ENCODE measurements at places on chromosomes 6 and 20.

GRCh38 chr6:135075018-135075417 is 20.4 kb upstream of the HBS1L start:
- no peak for DNase-seq

DNA sequence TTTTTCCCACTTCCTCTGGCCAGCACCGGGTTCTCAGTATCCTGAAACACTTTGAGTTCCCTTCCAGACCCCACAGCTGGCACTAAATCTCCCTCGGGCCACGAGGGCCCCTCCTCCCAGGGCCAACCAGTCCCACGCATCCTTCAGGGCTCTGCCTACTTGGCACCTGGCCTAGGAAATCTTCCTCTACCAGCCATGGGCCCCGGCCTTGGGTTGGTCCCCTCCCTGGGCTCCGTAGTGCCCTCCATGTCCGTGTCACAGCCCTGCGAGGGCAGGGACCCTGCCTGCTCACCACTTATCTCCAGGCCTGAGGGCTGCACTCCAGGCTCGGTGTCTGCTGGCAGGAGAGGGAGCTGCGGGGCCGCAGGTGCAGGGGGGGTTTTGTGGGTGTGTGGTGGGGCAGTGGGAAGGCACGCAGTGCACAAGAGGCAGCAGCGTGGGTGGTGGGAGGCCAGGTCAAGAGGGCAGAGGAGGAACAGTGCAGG is 48.8 kb upstream of the CDH22 start:
- no peak for DNase-seq

DNA sequence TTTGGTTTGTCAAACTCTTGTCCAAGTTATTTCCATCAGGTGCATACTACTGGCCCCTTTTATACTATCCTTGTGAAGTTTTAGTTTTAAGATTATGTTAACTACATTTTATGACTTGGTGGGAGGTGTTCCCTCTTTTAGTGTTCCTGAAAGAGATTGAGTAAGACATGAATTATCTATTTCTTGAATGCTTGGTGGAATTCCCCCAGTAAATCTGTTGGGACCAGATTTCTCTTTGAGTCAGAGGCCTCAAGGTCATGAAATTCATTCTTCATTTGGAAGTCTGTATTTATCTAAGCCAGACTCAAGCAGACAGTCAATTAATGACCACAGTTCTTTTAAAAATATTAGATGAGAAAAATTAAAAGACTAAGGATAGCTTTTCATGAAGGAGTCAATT is 81.3 kb downstream of the MOXD1 start:
- DNase-seq = peak; percentile 66

DNA sequence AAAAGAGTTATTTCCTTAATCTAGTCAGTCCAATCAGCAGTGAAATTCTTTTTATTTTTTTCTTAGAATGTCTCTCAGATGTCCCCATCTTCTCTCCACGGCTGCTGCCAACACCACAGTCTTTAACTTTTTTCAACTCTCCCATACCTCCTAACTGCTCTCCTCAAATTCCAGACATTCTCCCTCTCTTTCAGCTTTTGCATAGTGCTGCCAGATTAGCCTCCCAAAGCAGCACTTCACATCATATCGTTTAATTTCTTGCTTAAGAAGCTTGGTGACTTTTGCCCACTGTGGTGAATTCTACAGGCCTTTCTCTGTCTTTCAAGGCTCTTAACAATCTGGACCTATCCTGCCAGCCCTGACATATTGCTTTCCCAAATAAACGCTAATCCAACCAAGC is 233.4 kb downstream of the UST start:
- DNase-seq = no peak

- DNase-seq = no peak
These were observed 332.6 kb downstream of the ADGRB3 start for GRCh38 chr6:68967549-68968300.

GRCh38 chr6:17714879-17715851 is 8.4 kb upstream of the NUP153 start:
- peak; percentile 77 for DNase-seq

DNA sequence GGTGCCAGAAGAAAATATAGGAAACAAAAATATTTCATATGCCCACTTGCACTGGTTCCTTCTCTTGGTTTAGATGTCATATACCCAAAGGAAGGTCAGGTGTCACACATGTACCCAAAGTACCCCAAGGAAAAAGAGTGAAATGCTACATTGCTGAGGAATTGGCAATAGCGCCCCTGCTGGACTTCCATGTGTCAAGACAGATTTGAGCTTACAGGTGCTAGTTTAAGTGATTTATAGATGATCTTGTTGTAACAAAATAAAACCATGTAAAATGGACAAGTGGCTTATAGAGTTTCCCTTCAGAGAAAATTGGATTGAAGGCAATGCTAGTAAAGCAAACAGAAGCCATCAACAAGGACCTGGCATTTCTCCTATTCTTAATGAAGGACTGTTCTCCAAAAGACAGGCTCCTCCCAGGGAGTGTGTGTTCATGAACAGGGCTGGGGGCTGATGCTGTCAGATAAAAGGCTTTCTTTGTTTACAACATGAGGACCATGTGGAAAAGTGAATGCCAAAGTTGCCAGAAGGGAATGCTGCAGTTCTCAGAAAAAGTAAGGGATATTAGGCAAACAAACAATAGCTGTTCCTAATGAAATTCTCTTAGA is 64.3 kb upstream of the PAK5 start:
- no peak for DNase-seq

- DNase-seq = no peak
These were observed 126.3 kb downstream of the TOX2 start for GRCh38 chr20:44041001-44041400.

DNA sequence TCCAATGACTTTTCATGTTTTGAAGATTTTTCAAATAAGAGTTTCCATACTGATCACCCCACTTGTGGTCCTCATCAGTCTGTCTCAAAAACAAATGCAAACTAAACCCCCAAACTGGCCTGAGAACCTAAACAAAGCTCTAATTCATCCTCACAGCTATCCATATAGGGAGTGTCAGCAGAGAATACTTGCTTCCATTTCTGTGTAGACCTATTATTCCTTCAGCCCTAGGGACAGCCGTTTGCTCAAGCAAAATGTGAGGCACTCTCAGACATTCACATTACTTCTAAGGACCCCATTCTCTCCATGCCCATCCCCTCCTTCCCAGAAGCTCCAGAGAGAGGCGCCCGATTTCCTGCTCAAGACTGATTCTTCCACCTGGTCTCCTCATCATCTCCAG is 24.6 kb downstream of the DNAAF9 start:
- DNase-seq = no peak

DNA sequence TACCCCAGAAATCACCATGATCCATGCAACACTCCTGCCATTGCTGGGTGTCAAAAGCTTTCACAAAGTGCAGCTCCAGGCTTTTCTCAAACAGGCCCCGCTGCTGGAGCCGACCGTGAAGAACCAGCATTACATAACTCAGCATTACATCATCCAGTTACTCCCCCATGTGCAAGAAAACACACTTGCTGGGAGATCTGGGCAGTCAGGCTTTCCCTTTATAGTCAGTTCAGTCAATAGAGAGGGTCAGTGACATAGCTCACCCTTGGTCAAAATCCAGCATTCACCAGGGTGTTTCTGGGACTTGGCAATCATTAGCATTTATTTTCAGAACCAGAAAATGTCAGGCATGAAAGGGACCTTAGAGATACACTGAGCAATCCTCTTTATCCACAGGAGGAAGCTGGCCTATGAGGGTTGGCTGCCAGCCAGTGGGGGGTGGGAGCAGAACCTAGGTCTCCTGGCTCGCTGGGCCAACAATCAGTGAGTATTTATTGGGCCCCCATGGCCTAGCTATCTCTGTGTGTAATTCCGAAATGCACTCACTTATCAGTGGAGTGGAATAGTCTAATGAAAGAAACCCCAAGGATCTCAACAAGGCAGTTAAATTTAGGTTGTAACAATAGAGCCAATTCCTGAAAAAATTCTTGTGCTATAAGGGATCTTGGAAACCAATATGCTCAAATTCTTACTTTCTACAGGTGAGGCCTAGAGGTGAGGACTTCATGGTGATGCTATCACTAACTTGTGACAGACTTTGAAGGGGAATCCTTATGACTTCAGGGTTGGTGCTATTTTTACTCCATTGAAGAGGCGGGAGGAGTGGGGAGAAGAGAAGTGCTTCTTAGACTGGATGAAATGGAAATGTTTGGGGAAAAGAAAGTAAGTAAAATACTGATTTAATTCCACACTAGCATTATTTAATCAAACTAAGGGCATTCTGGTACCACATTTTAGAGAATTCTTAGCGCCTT is 54.6 kb downstream of the LYRM4 start:
- DNase-seq = no peak

- no peak for DNase-seq
These were observed 5.6 kb downstream of the RPP21 start for GRCh38 chr6:30350524-30350923.

GRCh38 chr20:40276301-40276700 is 412.7 kb downstream of the MAFB start:
- DNase-seq = no peak

DNA sequence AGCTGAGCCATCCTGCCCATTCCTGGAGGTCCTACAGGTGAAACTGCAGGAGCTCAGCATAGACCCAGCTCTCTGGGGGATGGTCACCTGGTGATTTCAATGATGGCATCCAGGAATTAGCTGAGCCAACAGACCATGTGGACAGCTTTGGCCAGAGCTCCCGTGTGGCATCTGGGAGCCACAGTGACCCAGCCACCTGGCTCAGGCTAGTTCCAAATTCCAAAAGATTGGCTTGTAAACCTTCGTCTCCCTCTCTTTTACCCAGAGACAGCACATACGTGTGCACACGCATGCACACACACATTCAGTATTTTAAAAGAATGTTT is 44.0 kb downstream of the SIRPA start:
- no peak for DNase-seq

DNA sequence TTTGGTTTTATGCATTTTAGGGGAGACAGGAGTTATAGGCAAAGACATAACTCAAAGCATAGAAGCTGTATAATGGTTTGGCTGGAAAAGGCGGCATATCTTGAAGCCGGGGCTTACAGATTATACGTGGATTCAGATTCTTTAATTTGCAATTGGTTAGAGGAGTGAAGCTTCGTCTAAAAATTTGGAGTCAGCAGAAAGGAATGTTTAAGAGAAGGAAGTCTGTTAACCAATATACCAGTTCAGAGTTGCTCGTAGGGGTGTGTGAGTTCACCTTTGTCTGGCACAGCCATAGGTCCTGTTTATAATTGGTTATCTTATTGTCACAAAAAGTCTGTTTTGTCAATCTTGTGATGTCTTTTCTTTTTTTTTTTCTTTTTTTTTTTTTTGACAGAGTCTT is 8.9 kb downstream of the ARHGAP40 start:
- DNase-seq = no peak

- no peak for DNase-seq
These were observed at the start of gene HLA-DQB1 for GRCh38 chr6:32666420-32667300. HLA-DQB1 (minus strand) TSS chr6:32666657; CDS start chr6:32666607, 50 bp downstream.

- no peak for DNase-seq
These were observed 92.5 kb upstream of the SUPT3H start for GRCh38 chr6:45470131-45470738.

- no peak for DNase-seq
These were observed 259.3 kb downstream of the KIF16B start for GRCh38 chr20:16313917-16314316.

DNA sequence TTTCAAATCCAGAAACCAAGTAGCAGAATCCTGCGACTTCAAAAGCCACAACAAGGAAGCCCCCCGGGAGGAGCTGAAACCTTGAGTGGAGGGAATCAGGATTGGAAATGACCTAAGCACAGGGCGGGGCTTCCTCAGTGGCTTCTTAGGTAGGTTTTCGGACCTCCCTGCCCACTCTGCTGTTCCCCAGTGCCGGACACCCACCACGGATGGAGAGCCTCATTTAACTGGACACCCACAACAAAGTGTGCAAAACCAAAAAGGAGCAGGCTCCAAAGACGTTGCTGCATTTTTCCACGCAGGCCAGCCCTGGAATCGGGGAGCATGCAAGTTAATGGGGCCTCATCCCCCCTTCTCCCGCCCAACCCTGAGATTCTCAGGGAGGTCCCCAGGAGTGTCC is 144.4 kb downstream of the NFATC2 start:
- DNase-seq = no peak

Measured in skeletal muscle cell (primary cell).